Activated T-cell treated with anti-CD3 and anti-CD28 coated beads, Interleukin-2, amount 50 U/mL, for 1 hour (primary cell): ENCODE measurements at places on chromosomes 2 and 18.

GRCh38 chr2:166487171-166487570 is 6.9 kb downstream of the SCN7A start:
- DNase-seq = no peak

- DNase-seq = no peak
Measured at GRCh38 chr18:25630682-25631081, 278.7 kb upstream of the ZNF521 start.

DNA sequence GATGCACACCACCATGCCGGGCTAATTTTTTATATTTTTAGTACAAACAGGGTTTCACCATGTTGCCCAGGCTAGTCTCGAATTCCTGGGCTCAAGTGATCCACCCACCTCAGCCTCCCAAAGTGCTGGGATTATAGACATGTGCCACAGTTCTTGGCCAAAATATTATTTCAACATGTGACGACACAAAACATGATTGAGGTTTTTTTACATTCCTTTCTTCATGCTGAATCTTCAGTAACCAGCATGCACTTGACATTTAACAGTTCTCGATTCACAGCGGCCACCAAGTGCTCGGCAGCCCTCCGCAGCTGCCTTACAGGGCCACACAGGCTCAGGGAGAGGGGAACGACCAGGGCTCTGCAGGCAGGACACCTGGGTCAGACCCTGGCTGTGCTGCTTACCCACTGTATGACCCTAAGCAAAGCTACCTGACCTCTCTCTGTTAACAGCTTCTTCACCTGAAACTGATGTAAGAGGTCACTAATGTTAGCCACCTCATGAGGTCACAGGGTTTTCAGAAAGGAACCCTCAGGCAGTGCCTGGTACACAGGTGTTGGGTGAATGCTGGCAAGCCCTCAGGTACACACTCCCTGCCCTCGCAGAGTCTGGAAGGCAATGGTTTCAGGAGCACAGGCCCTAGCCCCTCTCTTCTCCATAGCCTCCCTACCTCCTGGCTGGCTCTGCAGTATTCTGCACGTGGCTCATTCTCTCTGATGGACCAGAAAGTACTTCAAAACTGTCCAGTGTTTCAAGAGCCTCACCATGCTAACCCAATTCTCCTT is 25.7 kb downstream of the TUBB6 start:
- no peak for DNase-seq

- no peak for DNase-seq
Measured at GRCh38 chr2:97914691-97915213, 81.0 kb downstream of the TMEM131 start.

- no peak for DNase-seq
Measured at GRCh38 chr2:3644891-3645605, 13.0 kb upstream of the ALLC start.
